MG63 (cell line): ENCODE measurements at places on chromosomes 3 and 15. TPM values are rescaled to one million over a fixed set of nuclear protein-coding genes. Genes with fewer than 3 reads are reported as not detected.

- DNase-seq = no peak
These were observed 361.5 kb upstream of the DPH6 start for GRCh38 chr15:35907511-35907910.

- DNase-seq = no peak
These were observed 226.0 kb upstream of the GOLGA6L4 start for GRCh38 chr15:84009616-84010015.

DNA sequence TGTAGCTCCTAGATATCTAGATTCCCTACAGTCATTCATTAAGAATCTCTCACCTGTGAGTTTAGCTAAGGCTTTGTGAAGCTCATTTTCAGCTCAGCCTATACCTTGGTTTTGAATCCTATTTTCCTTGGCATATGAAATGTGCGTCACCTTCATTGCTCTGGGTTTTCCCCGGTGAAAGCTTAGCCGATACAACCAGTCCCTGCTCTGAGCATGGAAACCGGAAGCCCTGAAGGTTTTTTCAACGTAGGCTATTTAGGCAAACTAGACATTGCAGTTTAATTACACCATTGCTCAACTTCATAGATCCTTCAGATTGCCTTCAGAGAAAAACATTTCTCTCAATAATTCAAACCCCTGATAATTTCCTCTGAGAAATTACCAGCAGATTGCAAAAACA lies 206.8 kb upstream of the TPRG1 start:
- DNase-seq = no peak

Gene GOLGA6A
- total RNA-seq = not detected in 2 replicates

DNA sequence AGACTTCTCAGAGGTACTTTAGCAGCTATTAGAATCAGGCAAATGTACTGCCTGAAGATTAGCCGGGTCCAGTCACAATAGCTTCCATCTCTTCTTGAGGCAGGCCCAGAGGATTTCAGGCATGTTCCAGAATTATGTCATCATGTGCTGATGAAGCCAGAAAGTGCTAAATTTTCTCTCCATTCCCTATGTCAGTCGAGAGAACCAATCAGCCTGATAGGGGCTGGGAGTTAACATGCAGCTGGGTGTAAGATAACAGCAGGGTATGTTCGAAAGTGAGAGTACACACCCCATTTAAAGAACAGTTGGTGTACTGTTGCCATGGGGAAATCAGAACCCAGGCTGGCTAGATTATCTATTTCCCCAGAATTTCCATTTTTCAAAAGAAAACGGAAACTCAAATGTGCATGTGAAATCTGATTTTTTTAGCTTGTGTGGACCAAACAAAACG lies 48.7 kb downstream of the MYH15 start:
- DNase-seq = no peak

DNA sequence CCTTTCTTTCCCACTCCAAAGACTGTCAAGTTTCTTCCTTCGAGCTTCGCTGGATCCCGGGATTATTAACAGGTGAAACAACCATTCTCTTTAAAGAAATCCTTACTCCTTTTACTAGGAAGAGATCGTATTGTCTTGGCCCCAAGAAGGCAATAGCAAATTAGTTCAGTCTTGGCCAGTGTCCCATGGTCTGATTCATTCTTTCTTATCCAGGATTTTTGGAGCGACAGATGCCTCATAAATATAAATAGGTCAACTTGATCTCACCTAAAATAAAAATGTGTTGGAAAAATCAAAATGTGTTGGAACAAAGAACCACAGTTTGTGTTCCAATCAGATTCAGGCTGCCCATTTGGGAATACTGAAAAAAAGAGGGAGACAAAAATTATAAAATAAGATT lies 140.1 kb upstream of the TMEM108 start:
- no peak for DNase-seq

Gene MYH15
- total RNA-seq = not detected in 2 replicates

DNA sequence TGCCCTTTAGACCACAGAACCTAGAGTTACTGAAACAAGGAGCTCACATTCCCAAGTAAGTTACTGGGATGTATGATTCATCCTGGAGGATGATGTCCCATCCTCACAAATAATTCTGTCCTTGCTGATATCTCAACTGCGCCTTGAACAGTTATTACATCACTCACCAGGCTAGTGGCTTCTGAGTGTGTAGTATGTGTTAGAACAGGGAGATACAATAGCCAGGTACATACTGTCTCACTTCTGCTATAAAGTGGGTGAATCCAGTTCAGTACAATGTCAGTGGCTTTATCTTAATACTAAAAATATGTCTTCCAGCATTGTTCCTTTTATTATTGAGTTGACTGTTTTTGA lies 483.2 kb upstream of the FRG2C start:
- DNase-seq = no peak

- DNase-seq = no peak
These were observed 43.2 kb downstream of the TMEM39A start for GRCh38 chr3:119420196-119420595.
